ENCODE measurements at places on chromosomes 5 and 9.

DNA sequence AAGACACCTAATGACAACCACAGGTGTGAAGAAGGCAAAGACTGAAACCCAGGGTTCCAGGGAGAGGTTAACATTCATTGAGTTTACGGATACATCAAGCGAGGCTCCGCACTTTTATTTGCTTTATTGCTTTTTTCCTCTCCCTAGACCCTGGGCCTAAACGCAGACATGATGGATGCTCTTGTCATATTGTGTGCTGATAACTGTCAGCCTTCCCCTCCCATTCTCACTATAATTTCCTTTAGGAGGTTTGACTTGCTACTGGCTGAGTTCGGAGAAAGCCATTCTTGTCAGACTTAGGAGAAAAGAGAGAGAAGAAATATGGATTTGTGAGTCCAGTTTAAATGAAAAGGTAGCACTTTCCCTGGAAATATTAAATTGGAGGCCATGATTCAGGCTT, 471.6 kb downstream of the DNAH5 start:
- DNase-seq, result no peak

GRCh38 chr5:32443145-32443540, 1.4 kb downstream of the ZFR start:
- no peak for DNase-seq

DNA sequence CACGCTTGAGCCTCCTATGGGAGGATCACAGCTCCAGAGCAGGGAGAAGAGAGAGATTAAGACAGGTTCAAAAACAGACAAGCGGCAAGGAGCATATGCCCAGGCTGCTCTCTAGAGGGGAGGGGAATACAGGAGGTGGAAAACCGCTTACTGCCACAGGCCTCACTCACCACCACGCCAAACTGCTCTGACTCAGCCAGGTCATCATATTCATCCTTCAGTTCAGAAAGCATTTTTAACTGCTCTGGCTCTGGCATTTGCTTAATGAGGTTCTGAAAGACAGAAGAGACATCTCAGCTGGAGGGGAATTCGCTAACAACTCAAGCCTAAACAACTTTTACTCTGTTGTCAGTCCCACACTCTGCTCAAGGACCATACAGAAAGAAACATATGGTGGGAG, 40.1 kb downstream of the PCDHGC5 start:
- DNase-seq, result peak; percentile 78

DNA sequence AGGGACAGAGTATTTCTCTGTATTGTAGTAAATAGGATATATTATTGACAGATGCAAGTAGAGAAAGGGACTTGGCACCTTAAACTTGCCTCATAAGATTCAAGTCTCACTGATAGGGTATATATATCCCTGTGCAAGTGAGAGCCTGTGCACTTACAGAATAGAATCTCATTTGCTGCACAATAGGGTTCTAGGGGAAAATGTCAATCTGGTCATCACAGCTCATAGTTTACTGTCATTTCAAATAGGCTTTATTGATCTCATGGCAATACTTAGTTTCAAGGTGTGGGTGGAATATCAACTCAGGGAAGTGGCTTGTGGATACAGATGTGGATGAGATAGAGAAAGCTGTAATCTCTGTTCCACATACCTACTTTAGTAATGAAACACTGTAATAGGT, 42.3 kb downstream of the TGFBR1 start:
- DNase-seq, result no peak

- DNase-seq, result no peak
Observed at GRCh38 chr5:6468104-6468503, 19.4 kb downstream of the UBE2QL1 start.

- DNase-seq, result no peak
Observed at GRCh38 chr5:196350-196749, 5.1 kb downstream of the LRRC14B start.

DNA sequence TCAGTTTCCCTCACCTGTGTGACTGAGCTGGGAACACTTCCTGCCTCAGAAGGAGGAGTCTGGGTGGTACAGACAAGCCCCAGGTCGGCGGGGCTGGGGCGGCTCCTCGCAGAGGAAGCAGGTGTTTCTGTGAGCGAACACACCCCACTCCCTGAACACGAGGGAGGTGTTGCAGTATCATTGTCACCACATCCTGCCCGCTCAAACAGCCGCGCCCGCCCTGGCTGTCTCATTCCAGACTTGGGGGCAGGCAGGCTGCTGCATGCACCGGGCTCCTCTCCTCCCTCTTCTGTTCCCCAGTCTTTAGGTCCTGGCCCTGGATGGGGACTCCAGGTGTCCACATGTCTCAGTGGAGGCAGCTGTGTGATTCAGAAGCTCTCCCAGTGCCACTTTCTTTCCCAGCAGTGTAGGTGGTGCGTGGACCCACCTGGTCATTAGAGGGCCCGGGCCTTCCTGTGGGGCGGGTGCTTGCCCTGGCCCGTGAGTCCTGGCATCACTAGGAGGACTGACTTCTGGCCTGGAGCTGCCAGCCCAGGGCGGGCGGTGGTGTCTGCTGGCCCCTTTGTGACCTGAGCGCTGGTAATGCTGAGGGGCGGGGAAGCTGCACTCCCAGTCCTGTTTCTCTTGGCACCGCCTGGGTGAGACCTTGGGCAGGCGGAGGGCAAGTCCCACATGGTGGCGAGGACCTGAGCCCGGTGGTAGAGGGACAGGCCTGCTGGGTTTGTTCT, 18.3 kb upstream of the PHYHD1 start:
- DNase-seq, result no peak

- DNase-seq, result no peak
Observed at GRCh38 chr5:64637144-64637543, 53.2 kb upstream of the SHISAL2B start.

GRCh38 chr5:127801751-127802476, 98.7 kb downstream of the CCDC192 start:
- peak; percentile 21 for DNase-seq

DNA sequence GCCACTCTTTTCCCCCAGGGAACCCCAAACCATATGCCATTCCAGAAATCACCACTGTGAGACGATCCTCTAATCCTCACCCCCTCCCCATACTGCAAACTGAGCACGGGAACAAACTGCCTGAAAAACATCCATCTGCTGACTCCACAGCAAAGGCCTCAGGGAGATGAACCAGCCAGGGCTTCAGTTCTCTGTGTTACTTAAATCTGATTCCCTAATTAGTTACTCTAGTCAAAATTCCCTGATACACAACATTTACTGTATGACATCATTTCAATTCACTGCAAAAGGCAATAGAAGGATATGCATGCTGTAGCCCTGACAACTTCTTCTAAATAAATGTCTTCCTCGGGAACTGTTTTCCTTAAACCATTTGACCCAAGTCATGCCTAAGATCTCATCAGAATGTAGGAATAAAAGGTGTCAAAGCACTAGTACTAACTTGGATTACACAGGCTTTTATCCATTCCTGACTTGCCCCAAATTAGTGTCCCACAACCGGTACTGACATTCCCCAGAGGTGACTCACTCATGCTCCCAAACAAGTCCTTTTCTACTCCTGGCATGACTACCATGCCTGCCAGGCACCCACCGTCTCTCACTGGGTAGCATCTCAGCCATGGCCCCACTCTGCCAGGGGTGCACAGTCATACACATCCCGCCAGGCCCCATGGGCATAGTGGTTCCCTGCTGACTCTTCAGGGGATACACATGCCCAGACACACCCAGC, 35.0 kb downstream of the MTX3 start:
- peak; percentile 59 for DNase-seq

GRCh38 chr5:39943811-39944210, 519.0 kb upstream of the DAB2 start:
- no peak for DNase-seq

GRCh38 chr5:80071510-80072021, 36.4 kb downstream of the THBS4 start:
- no peak for DNase-seq

GRCh38 chr9:5326893-5327548, 12.7 kb downstream of the RLN1 start:
- DNase-seq, result no peak

DNA sequence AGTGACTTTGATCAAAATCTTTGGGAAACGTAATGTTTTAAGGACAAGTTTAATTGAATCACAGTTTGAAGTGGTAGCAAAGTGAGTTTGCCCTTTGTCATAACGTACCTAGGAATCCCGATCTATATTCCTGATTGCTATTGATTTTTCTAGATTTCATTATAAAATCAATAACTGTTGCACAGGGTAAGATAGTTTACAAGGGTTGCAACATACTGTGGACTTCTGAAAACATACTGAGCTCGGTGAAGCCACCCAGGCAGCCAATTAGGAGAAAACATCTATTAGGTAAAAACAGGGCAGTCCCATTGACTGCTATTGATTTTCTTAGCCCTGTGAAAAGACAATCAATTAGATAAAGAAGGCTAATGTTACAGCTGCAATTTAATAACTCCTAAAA, 659.9 kb downstream of the ISL1 start:
- no peak for DNase-seq

GRCh38 chr9:89380437-89381307, 62.4 kb downstream of the SECISBP2 start:
- DNase-seq, result no peak
